ENCODE measurements at places on chromosomes 3 and 15. TPM values are rescaled to one million over a fixed set of nuclear protein-coding genes. Genes with fewer than 3 reads are reported as not detected.

The CIB2 gene
- total RNA-seq: 1.3 TPM

The ACP3 gene
- total RNA-seq: 0.99 TPM

The DBR1 gene
- total RNA-seq: 14.4 TPM

The MKRN3 gene
- total RNA-seq: 3.0 TPM

Data from smooth muscle cell of trachea (primary cell).